T-helper 2 cell (primary cell): ENCODE measurements at places on chromosomes 3 and 15.

- DNase-seq = no peak
These were observed 19.2 kb upstream of the RPL14 start for GRCh38 chr3:40437889-40438288.

DNA sequence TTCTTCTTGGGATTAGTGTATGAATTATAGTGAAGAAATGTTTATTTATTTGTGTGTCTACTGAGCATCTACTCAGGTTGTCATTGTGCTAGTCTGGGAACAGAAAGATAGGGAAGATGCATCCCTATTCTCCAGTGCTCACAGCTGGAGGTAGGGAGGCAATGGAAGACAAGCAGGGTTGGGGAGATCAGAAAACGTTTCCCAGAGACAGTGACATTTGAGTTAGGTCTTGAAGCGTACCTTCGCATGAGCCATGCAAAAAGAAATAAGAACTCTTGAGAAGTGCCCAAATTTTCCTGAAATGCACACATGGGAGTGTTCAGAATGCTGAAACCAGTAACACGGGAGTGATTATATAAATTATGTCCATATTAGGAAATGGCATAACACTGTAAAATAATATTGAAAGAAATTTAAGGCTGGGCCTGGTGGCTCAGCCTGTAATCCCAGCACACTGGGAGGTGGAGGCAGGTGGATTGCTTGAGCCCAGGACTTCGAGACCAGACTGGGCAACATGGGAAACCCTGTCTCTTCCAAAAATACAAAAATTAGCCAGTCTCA lies 5.3 kb upstream of the CEMIP start:
- DNase-seq = no peak

DNA sequence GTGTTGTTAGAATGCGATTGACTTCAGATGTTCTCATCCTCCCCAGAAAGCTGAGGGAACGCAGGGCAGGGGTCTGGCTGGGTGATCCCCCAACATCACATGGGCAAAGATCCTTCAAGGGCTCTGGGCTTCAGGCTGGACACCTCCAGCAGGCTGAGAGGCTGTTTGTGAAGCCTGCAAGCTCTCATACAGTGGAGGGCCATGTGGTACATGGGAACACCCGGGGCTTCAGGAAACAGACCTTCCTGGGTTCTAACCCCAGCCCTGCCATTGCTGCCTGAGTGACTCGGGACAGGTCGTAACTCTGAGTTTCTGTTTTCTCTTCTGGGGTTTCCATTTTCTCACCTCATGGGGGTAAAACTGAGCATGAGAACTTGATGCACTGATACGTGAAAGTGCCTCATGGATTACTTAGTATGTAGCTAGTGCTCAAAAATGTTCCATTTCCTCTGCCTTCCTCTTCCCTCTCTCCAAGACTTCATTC lies 81.2 kb downstream of the TLE3 start:
- no peak for DNase-seq

DNA sequence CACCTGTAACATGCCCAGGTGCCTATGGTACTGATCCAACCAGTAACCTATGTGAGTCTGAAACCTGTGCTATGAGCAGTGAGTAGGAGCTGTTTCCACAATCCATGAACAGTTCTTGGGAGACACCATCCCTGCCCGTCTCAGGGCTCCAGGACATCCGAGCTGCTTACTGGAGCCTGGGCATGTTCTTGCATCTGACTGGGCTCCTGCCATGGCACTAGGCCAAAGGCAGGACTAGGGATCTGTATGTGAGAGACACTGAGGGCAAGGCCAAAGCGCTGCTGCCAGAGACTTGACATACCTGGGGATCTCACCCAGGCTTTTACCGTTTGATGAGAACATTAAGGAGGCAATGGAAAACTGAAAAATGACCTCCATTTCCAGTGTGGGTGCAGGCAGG lies 59.8 kb downstream of the WDR76 start:
- no peak for DNase-seq

DNA sequence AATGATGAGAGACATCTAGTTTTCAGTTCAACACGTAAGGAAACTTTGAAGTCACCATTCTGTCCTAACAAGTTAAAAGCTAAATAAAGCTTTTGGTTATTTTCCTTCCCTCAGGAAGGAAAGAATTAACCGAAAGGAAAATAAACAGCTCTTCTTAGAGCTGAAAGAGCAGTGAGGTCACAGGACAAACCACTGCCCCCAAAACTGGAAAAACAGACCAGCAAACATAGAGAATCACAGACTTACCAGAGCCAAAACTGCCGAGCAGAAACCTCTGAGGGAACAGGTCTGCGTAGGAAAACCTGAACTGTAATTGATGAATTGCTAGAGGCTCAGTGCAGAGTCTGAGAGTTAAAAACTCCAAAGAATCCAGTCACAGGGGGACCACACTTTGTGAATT lies 14.7 kb downstream of the USP50 start:
- no peak for DNase-seq

GRCh38 chr3:8154617-8155016 lies 347.0 kb upstream of the LMCD1 start:
- DNase-seq = no peak

DNA sequence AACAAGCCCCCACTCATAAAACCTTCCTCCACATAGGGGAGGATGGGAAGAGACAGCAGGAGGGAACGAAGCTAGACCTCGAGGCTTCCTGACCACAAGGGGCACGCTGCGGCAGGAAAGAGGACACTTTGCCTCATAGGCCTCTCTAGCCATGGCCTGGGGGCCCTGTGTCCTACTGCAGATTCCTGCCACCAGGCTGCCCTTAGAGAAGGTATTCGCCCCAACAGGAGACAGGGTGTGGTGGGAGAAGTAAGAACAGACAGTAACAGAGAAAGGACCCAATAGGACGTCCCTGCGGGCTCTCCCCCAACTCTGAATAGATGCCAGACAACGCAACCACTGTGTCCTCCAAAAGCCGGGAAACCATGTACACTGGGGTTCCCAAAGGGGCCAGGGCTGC lies 36.8 kb downstream of the ADCY5 start:
- no peak for DNase-seq

DNA sequence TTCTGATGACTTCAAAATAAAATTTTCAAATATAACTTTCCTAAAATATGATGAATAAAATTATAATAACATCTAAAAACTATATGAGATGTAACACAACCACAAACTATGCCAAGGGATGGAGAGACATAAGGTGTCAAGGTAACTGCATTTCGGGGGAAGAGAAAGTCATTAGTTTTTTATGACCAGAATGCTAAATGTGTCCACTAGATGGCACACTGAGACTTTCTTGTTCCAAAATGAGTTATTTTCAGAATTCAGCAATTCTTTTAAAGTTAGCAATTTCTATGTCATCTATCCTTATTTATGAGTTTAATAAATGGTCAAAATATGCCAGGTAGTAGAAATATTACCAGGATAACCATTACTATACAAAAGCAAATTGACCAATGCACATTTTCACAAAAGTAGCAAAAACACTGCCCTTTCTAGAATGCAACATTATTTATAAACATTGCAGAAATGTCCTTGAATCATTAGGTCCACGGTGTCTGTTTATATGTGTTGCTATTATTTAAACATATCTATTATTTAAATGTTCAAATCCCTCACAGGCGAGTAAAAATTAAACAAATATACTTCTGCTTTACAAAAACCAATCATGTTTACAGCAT lies 374.2 kb downstream of the PLCL2 start:
- no peak for DNase-seq

- DNase-seq = no peak
These were observed 12.3 kb downstream of the ST8SIA2 start for GRCh38 chr15:92405942-92406341.

- no peak for DNase-seq
These were observed 68.1 kb downstream of the NOX5 start for GRCh38 chr15:69082554-69082953.

DNA sequence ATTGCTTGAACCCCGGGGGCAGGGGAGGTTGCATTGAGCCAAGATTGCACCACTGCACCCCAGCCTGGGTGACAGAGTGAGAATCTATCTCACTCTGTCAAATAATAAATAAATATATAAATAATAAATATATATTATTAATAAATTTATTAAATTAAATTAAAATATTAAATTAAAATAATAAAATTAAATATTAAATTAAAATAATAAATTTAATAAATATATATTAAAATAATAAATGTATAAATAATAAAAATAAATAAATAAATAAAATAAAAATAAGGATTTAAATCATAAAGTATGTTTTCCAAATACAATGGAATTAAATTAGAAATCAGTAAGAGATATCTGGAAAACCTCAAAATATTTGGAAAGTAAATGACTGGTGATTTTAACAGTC lies 43.3 kb downstream of the ATOSA start:
- DNase-seq = no peak

DNA sequence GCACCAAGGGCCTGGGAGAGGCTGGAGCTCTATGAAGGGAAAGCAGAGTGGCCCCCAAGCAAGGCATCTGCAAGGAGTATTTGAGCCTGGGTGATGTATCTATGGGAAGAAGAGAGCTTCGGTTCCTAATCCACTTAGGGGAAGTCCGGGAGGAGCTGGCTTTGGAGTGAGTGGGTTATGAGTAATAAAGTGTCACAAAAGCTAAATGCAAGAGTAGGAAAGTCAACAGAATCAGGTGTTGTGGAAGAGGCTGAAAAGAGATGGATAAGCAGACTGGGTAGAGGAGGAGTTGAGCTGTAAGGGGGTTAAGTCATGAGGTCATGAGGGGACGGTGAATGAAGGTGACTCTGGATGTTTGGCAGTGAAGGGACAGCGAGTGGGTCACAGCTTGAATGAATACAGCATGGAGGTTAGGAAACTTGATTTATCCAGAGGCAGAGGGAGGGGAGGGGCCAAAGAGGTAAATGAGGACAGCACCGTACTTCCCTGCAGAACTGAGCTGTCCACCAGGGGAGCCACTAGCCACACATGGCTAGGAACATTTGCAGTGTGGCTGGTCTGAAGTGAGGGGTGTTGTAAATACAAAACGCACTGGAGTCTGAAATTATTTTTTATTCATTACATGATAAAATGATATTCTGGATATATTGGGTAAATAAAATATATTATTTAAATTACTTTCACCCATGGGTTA lies 83.3 kb downstream of the ADCY5 start:
- no peak for DNase-seq

- peak; percentile 25 for DNase-seq
These were observed 99.5 kb upstream of the FAM98B start for GRCh38 chr15:38354315-38354929.

DNA sequence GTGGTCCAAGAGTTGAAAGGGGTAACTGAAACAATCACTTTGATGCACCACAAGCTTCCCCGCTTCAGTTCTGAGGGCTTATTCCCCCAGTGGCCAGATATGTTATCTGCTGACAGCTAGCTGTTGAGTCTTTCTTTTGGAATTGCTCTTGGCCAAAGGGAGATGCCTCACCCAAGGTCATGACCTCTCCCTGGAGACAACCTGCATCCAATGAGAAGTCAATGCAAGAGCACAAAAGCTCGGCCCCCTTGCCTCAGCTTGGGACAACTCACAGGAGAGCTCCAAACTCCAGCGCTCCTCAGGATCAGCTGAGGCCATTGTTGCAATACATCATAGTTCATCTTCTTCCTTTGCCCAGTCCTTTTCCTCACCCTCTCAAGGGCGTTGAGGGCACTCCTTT lies 31.0 kb upstream of the THBS1 start:
- no peak for DNase-seq

DNA sequence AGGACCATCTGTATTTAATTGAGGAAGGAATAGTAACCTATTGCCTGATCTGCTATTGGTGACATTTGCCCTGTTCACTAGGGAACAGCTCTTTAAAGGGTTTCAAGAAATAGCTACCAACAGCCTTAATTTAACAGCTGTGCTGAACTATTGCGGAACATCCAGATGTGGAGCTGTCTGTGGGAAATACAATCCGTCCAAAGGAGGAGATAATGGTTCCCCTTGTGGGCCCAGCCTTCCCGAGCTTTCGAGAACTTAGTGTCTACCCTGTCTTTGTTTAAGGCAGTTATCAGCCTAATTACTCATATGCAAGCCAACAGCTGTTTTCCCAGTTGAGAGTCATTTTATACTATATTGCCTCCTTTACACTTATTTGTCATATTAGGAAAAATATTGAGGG lies 398.6 kb downstream of the WDR72 start:
- DNase-seq = no peak

DNA sequence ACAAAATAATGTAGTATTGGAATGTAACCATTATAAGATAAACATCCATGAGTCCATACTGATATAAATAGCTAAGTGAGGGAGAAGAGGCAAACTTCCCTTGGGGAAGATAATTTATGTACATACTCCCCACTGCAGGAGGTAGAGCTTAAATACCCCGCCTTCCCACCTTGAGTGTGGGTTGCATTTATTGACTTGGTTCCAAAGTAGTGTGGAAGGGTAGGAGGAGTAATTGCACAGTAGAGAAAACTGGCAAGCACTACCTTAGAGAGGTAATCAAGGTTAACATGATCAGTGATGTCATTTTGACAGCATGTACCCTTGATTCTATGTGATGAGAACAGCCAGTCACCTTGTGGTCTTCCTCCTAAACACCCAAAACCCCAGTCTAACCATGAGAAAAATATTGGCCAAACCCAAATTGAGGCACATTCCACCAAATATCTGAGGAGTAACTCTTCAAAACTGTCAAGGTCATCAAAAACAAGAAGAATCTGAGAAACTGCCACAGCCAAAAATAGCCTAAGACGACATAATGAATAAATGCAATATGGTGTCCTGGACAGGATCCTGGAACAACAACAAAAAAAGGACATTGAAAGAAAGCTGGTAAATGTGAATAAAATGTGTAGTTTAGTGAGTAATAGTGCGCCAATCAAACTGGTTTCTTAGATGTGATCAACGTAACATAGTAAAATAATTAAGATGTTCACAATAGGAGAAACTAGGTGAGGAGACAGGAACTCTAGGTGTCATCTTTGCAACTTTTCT lies 774 bp upstream of the CNOT10 start:
- peak; percentile 10 for DNase-seq

GRCh38 chr3:175735866-175736265 lies 876.7 kb downstream of the NAALADL2 start:
- DNase-seq = no peak

DNA sequence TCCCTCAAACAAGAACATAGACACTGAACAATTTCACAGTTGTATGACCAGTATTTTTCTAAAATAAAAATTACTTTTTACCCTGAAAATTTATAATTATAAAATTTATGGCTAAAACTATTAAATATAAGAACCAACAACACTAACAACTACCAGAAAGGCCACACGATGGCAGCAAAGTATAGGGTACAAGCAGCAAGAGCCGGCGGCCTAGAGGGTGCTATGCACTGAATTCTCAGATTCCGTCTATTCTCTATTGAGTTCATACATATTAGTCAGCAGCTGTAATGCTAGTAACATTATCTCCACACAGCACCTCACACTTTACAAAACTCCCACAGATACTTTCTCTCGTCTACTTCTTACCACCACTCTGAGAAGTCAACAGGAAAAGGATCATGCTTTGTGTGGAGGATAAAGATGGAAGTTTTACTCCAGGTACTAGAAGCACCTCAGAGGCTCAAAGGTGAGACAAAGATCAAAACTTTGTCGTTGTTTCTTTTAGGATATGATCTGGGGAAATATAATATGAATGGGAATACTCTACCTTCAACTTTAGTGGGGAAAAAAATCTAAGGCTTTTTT lies 160.5 kb downstream of the FGF12 start:
- no peak for DNase-seq

- no peak for DNase-seq
These were observed 2.6 kb downstream of the ITIH4 start for GRCh38 chr3:52827866-52828376.
